Stimulated activated naive B cell treated with anti-CD40 and anti-IgM and Interleukin-4, amounts not matched to agents 10 μg/mL and 1 μg/mL and 100 μg/mL, for 72 hours (primary cell): ENCODE measurements at places on chromosomes 1 and 21.

DNA sequence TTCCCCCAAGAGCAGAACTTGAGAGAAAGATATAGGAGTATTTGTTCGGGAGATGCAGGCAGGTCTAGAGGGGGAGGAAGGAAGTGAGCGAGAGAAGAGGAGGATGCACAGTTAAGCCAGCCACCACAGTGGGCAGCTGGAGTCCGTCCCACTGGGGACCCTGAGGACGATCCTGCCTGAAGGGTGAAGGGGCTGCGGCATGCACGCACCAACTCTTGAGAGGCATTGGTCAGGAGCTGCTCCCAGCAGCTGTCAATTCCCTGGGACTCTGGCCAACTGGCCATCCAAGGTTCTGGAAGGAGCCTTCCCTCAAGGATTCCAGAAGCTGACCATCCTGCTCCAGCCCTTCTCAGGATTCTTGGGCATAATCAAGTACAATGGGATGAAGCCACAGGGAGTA is 246.9 kb downstream of the MATN1 start:
- no peak for DNase-seq

GRCh38 chr1:83689921-83690868 is 308.7 kb downstream of the TTLL7 start:
- DNase-seq, result no peak

- no peak for DNase-seq
Measured at GRCh38 chr1:185404291-185404690, 87.2 kb upstream of the IVNS1ABP start.

DNA sequence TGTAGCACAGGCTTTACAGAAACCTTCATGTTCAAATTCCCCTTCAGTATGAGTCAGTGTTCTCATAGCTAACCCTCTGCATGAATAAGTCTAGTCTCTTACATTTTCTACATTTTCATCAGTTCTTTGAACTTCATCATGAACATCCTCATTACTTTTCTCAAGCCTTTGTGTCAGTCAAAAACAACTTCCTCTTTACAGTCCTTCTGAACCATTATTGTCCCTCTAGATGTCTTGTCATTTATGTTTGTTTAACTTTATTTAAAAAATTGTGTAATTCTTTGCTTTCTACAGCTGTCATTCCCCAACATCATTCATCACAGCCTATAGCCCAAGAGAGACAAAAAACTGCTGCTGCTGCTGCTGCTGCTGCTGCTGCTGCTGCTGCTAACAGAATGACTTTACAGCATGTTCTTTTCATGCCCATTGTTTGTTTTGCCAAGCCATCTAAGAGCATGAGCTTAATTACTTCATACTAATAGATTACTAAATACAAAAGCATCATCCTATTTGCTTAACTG is 133.1 kb downstream of the LRRC40 start:
- DNase-seq, result no peak

GRCh38 chr1:207020065-207020708 is 12.4 kb downstream of the C1orf116 start:
- DNase-seq, result no peak

GRCh38 chr1:31888291-31888690 is 49.9 kb downstream of the PTP4A2 start:
- no peak for DNase-seq

DNA sequence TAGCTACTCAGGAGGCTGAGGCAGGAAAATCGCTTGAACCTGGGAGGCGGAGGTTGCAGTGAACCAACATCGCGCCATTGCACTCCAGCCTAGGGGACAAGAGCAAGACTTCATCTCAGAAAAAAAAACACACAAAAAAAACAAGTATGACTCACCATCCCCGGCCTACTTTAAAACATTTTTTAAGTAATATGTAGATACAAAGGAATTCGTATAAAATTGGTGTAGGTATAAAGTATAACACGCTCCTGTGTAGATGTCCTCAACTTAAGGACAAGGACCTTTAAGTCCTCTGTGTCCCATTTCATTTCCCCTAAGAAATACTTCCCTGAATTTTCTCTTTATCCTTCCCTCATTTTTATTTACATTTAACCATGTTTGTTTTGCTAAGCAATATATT is 73.4 kb upstream of the PKN2 start:
- DNase-seq, result no peak

- peak; percentile 64 for DNase-seq
Measured at GRCh38 chr1:1250786-1251284, 4.3 kb upstream of the C1QTNF12 start.

- DNase-seq, result peak; percentile 38
Measured at GRCh38 chr1:10941891-10942541, 70.4 kb upstream of the TARDBP start.

DNA sequence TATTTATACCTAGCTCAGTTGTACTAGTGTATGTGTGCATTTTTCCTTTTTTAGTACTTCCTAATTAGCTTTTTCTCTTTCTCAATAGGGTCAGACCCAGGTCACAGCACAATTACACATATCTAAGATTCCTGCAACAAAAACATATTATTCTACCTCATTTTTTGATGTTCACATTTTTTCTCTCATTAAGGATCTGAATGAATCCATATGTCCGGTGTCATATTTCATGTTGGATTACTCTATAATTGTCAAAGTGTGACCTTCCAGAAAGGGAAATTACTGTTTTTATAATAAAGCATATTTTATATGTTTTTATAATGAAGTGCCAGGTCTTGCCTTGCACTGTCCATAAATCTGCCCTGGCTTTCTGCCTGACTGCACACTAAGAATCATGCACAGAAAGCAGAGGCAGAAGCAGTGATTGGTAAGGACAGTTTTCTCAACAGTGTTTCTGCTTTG is 143.7 kb downstream of the KCNT2 start:
- no peak for DNase-seq

- DNase-seq, result no peak
Measured at GRCh38 chr21:33451634-33452071, 28.1 kb downstream of the TMEM50B start.

- DNase-seq, result no peak
Measured at GRCh38 chr1:31054958-31055481, 10.5 kb downstream of the PUM1 start.

- DNase-seq, result peak; percentile 51
Measured at GRCh38 chr1:158179301-158180041, 1.2 kb upstream of the CD1D start.

- DNase-seq, result no peak
Measured at GRCh38 chr1:221768444-221769066, 26.7 kb upstream of the DUSP10 start.

GRCh38 chr1:163399976-163400601 is 78.3 kb downstream of the NUF2 start:
- DNase-seq, result no peak

- DNase-seq, result no peak
Measured at GRCh38 chr1:50497007-50497406, 73.8 kb upstream of the DMRTA2 start.

GRCh38 chr1:37498872-37499617 is 15.5 kb downstream of the MEAF6 start:
- DNase-seq, result no peak

DNA sequence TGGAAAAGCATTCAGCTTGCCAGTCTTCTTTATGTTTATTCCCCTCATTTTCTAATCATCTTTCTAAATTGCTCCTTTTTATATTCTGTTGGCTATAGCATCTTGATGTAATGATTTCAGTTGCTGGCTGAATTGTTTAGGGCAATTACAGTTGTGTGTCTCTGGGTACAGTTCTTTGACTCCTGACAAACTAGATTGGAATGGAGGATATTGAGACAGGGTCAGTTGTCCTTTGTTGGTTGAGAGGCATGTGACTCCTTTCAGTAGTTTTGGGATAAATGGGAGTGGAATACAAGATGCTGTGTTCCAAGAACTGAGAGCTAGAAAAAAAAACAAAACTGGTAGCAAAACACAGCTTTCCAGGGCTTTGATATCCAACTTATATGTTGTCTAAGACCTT is 1.5 kb downstream of the CENPF start:
- no peak for DNase-seq

DNA sequence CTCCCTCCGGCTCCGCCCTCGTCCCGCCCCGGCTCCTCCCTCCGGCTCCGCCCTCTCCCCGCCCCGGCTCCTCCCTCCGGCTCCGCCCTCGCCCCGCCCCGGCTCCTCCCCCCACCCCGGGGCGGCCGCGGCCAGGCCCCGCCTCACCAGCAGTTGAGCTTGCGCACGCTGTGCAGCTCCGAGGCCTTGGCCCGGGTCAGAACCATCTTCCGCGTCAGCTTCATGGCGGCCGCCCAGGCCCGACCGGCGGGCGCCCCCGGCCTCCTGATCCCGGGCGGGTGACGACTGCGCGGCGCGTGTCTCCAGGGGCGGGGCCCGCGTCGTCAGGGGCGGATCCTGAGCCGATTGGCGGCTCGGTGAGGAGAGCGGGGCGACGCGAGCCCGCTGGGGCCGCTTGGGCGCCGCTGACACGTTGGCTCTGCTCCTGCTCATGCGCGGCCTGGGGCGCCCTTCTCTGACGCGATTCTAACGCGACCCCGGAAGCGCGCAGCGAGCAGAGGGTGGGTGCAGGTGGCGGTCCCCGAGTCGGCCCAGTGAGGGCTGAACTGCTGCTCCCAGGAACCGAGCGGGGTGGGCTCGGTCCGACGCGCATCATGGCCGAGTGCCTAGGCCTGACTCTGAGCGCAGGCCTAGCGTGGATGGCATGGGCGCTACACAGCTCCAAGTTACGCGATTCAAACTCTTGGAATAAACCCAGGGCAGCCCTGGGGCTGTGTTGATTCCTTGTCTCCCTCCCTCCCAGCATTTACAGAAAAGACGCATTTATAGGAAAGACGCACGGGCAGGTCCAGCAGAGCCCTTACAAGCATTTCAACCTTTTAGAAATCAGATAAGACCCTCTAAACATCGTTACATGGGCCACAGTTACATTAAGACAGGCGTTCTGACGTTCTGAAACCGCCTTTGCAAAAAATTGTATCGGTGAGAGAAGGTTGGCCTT is at the start of gene CFAP410:
TSS of gene CFAP410 (minus strand) at position 420 of the 940 bp plus-strand sequence. CDS start at position 224, 196 bp downstream.
- DNase-seq, result peak; percentile 95

DNA sequence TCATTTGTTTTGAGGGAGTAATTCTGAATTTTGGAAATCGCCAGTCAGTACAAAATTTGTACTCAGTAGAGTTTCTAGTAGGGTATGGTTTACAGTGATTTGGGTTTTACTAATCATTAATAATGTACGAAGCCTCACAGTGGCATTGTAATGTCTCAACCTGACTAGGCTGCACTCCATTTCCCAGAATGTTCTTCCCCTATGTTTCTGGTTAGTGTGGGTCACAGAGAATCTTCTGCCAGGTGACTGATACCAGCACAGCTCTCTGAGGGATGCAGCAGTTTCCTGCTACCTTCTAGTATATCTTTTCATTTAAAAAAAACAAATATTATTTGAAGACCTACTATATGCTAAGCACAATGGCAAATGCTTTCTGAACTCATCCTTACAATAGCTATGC is 112.9 kb downstream of the PTPN14 start:
- DNase-seq, result no peak

DNA sequence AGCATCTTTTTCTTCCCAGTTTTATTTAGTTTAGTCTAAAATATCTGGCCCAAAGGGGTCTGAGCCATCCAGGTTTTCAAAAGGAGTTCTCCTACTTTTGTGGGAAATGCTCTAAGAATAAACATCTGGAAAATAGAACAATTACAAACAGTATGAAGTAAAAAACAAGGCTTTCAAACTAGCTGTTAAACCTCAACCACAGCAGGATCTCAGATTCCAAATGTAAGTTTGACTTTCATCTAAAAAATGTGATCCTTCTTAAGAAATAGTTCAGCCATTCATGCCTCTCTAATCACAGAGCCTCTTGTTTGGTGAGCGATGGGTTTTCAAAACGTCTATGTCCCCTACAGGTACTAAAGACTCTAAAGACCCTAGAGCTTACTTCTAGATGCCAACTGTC is 413.5 kb downstream of the DUSP10 start:
- DNase-seq, result no peak

DNA sequence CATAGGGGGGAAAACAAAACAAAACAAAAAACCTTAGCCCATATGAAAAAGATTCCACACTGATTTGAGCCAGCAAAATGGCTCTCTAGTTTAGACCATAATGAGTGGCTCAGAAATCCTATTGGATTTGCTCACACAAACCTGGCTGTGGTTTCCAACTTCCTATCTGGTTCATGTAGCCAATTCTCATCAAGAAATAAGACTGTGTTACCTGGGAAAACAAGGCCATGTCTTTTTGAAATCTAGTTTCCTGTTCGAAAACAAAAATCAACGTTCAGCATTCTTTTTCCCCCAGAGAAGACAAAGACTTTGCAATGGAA is 69.2 kb downstream of the TBX15 start:
- DNase-seq, result no peak

- DNase-seq, result no peak
Measured at GRCh38 chr1:202568410-202568809, 141.8 kb downstream of the SYT2 start.

DNA sequence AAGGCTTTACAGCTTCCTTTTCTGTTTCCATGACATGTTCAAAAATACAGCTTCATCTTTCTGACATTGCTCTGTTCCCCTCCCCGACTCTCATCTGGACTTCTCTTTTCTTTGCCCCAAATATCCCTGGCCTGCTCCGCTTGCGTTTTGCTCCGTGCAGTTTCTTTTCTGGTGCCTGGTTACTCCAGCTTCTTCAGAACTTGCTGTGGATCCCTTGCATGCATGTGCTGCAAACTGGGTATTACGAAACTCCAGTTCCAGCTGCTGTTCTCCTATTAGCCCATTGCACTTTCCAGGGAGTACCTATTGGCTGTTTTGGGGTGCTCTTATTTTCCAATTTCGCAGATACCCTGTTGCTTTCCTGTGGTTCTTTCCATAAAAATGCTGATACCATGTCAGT is 9.9 kb upstream of the NDC1 start:
- no peak for DNase-seq

- no peak for DNase-seq
Measured at GRCh38 chr1:225817611-225818061, 7.7 kb downstream of the EPHX1 start.

- peak; percentile 50 for DNase-seq
Measured at GRCh38 chr1:185559684-185560331, 174.4 kb upstream of the HMCN1 start.

DNA sequence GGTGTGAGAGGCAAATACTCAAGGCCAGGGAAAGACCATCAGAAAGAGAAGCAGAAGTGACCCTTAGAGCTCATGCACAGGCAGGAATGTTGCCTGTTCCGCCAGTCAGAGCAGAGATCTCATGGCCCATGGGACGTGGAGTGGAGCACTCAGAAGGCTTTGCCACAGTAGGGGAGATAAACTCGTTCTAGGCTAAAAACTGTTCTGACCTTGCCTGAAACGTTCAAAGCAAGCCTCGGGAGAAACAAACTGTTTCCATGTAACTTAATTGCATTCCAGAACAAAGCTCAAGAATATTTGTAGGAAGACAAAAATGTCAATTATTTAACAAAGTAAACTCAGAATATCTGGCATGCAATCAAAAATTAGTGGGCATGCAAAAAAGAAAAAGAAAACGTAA is 20.7 kb upstream of the SLC19A1 start:
- DNase-seq, result no peak
